Activated CD4-positive, alpha-beta T cell treated with anti-CD3 and anti-CD28 coated beads for 1 hour (primary cell): ENCODE measurements at places on chromosomes 5 and 9.

GRCh38 chr5:95244479-95244878 lies 40.4 kb downstream of the MCTP1 start:
- no peak for DNase-seq

GRCh38 chr5:151492729-151493128 lies 45.3 kb downstream of the SLC36A1 start:
- DNase-seq = no peak

DNA sequence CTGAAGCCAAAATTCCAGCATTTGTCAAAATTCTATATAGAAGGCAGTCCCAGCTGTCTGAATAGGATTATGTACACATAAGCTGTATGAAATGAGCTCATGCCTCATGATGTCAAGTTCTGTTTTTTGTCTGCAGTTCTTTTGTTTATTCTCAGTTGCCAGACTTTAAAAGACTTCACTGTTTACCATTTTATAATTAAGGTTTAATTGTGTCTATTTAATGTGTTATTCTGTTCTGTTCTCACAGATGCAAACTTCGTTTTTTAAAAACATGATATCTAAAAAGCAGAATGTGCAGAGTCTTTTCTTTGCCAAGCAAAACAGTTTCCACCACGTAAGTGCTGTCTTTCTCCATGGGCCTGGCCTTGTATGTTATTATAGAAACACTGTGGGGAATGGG lies 31.1 kb downstream of the ERAP1 start:
- DNase-seq = no peak

GRCh38 chr5:159448-160172 lies 31.7 kb upstream of the LRRC14B start:
- no peak for DNase-seq

DNA sequence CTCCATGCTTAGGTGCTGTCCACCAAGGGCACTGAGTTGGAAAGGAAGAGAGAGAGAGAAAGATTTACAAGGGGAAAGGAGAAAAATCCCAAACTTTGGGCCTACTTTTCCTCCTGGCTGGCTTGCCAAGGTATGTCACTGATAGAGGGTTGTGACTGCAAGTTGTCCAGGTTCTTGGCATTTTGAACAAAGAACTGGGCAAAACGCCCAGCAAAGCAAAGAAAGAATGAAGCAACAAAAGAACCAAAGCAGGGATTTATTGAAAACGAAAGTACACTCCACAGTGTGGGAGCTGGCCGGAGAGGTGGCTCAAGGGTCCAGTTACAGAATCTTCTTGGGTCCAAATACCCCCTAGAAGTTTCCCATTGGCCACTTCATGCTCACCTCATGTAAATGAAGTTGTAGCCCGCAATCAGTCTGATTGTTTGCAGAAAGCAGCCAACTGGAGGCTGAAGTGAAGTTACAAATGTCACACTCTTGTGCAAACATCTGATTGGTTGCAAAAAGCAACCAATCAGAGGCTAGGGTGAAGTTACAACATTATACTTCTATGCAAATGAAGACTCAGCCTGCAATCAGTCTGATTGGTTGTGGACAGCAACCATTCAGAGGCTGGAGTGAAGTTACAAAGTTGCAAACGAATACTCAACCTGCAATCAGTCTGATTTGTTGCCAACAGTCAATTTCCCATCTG lies 263.5 kb downstream of the YTHDC2 start:
- DNase-seq = no peak

DNA sequence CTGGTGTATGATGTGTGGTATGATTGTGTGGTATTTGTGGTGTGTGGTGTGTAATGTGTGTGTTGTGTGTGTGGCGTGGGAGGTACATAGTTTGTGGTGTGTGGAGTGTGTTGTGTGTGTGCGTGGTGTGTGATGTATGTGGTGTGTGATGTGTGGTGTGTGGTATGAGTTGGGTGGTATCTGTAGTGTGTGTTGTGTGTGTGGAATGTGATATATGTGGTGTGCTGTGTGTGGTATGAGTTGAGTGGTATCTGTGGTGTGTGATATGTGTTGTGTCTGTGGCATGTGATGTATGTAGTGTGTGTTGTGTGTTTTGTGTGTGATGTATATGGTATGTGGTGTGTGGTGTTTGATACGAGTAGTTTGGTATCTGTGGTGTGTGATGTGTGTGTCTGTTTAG lies 272.5 kb upstream of the IRX1 start:
- DNase-seq = no peak

- DNase-seq = no peak
Measured at GRCh38 chr5:6185574-6185973, 192.8 kb downstream of the MED10 start.

DNA sequence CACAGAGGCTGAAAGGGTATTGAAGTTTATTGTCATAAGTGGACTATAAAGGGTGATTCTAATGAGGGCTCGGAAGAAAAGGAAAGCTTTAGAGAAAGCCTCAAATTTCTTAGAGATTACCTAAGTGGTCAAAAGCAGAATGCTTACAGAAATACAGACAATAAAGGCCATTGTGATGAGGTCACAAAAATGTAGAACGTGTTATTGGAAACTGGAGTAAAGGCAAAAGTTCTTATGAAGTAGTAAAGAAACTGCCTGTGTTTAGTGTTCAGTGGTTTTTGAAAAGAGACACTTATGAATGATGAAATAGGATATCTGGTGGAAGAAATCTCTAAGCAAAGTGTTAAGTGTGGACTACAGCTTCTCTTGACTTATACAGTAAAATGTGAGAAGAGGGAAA lies 726.9 kb downstream of the DNAH5 start:
- DNase-seq = no peak

DNA sequence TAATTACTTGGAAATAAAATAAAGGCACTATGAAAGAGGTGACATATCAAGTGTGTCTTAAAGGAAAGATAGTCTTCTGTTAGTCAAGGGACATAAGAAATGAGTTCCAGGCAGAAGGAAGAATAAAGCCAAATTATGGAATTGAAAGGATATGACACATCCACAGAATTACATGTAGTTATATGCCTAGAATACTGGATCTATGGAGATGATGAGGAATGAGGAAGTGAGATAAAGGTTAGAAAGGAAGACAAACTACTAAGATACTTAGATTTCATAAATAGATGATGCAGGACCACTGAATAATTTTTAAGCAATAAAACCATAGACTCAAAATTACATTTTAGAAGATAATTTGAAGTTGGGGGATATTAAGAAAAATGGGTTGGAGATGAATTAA lies 609.8 kb downstream of the PTPRD start:
- DNase-seq = no peak

DNA sequence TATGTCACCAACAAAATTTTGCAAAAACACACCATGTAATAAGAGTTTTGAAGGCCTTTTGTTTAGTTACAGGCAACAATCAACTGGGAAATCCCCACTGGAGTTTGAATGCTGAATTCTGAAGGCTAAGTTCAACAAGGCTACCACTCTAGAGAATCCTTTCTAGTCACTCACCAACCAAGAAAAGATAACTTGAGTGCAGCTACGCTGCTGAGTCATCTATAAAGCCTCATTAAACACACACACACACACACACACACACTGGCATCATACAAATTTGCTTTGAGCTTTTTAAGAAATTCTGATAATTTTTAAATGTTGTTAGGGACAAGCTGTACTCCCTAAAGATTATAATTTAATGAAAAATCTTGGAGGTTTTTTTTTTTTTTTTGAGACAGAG lies 219.6 kb downstream of the DENND1A start:
- no peak for DNase-seq

DNA sequence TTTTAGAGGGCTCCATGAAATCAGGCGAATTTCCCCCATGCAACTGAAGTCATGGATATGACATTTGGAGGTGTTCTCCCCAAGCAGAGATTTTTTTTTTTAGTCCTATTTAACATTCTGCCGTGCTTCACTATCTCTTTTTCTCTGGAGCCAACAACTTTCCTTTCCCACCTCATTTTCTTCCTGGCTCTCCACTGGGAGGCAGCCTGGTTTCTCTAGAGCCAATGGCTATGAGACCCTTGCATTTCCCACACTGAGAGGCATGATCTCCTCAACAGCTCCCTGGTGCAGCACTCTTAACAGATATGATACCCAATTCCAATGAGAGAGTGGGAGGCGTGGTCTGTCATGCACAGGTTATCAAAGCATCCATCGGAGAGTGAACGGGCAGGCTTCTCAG lies 310.8 kb downstream of the DRD1 start:
- no peak for DNase-seq

- DNase-seq = no peak
Measured at GRCh38 chr5:157088342-157088990, 20.4 kb downstream of the HAVCR2 start.

- no peak for DNase-seq
Measured at GRCh38 chr9:37295178-37295577, 127.3 kb upstream of the GRHPR start.

DNA sequence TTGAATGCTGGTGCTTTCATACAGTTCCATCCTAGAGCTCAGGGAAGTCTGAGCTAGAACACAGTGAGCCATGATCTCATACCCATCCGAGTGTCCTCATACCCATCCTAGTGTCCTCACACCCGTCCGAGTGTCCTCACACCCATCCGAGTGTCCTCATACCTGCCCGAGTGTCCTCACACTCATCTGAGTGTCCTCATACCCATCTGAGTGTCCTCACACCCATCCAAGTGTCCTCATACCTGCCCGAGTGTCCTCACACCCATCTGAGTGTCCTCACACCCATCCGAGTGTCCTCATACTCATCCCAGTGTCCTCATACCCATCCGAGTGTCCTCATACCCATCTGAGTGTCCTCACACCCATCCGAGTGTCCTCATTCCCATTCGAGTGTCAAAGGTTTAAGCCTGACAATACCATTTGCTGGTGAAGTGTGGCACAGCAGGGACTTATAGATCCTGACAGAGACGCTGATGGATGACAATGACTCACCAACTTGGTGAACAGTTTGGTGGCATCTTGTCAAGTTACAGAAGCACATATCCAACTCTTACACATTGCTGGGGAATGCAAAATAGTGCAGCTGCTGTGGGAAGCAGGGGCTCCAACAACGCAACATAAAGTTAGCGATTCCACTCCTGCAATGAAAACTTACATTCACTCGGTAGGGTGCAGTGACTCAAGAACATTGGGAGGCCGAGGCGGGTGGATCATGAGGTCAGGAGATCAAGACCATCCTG lies 77.0 kb upstream of the COL5A1 start:
- no peak for DNase-seq

DNA sequence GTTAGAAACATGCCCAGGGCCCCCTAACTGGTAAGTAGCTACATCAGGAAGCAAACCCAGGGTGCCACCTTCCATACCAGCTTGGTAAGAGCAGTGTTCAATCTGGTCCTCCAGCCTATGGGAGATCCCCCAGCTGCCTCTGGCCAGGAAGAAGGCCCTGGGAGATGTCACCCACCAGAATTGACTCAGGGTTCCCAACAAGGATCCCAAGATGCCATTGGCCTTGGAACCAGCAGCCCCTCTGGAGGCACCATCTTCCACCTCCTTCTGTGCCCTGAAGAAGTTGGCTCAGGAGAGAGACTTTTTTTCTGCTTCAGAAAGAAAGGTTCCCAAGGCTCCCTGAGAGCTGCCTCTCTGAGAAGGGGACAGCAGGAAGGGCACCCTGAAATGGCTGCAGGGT lies 56.6 kb upstream of the IL17B start:
- no peak for DNase-seq

GRCh38 chr5:73295921-73296320 lies 122.9 kb downstream of the TMEM174 start:
- DNase-seq = no peak
